AG08396 (cell line): ENCODE measurements at places on chromosomes 5 and 9.

DNA sequence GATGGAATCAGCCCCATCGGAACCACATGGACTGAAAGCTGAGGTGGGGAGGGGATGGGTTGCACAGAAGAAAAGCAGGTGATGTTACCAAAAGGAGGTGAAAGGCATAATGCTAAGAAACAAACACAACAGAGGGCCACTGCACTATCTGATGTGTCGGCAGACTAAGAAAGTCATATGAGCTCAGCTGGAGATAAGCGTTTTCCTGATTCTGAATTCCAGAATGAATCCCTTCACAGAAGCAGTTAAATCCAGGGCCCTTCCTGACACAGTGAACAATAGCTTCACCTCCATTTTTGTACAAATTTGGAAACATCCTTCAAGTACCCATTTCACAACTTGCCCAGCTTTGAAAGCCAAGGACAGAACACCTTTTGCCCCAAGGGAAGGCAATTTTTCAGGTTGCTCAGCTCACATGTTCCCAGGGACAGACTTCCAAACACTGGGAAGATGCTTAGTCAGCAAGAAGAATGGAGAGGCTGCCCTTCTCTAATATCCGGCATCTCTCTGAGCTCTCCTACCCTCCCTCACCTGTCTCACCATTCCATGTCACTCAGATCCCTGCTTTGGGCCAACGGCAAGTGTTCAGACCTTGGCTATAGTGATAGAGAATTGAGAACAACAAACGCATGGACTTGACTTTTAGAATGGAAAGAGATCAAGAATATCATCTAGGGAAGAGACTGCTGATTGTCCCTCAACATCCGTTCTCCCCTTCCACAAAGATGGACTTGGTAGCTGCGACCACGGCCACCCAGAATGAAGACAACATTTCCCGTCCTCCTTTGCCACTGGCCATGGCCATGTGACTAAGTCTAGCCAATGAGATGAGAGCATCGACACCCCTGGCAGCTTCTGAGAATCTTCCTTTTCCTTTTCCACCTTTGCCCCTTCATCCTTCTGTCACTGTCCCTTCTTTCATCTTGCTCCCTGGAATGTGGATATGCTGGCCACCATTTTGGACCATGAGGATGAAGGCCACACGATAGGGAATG, 68.6 kb upstream of the IL17B start:
- DNase-seq: no peak

- no peak for DNase-seq
These were observed 224.1 kb upstream of the DAB2 start for GRCh38 chr5:39648848-39649227.

GRCh38 chr9:38227656-38228055, 158.6 kb upstream of the SHB start:
- no peak for DNase-seq

- DNase-seq: no peak
These were observed 17.7 kb downstream of the LPAR1 start for GRCh38 chr9:111020594-111020993.

DNA sequence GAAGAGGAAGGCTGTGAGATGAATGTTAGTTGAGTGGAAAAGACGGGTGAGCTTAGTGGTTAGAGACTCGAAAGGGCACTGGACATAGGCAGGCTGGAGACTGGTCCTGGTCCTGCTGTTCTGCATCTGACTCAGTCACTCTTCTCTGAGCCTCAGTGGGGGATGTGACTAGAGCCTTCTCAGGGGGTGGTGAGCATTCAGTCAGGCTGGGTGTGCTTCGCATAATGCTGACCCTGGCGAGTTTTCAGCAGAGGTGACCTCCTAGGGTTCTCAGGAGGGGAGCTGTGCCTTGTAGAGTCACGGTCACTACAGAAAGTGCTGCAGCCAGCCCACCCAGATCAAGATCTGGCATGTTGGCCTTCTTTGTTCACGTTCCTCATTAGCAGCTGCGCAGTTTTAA, 44.3 kb downstream of the PRRC2B start:
- DNase-seq: no peak

- DNase-seq: no peak
These were observed at the start of gene ASPN for GRCh38 chr9:92482329-92482728. Gene ASPN, minus strand, starts transcription at chr9:92482506.

DNA sequence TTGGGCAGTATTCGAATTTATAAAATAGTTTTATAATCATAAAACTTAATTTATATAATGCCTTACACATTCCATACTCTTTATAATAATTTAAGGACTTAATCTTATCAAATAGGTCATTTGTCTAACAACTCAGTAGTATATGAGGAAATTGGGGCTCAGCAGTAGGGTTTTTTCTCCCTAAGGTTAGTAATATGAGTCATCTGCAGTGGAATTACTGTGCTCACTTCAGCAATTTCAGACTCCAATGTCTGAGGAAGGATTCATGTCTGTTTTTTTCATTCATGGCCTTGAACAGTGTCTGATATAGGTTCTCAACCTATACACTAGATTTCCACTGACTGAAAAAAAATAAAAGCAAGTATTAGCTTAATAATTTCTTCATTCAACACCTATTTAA, 7.4 kb downstream of the DMRTA1 start:
- DNase-seq: no peak

GRCh38 chr5:151870820-151871219, 53.8 kb downstream of the GLRA1 start:
- peak; percentile 15 for DNase-seq

- DNase-seq: no peak
These were observed 167.6 kb downstream of the NFIB start for GRCh38 chr9:14146201-14146874.

- peak; percentile 82 for DNase-seq
These were observed 1.1 kb upstream of the BNC2 start for GRCh38 chr9:16871336-16872151.

- DNase-seq: no peak
These were observed 804 bp downstream of the ARSI start for GRCh38 chr5:150301901-150302300.

GRCh38 chr5:139100825-139101224, 97.3 kb downstream of the SIL1 start:
- DNase-seq: no peak
